Tibial nerve (tissue), 4 donors: ENCODE measurements at places on chromosomes 4 and X.

DNA sequence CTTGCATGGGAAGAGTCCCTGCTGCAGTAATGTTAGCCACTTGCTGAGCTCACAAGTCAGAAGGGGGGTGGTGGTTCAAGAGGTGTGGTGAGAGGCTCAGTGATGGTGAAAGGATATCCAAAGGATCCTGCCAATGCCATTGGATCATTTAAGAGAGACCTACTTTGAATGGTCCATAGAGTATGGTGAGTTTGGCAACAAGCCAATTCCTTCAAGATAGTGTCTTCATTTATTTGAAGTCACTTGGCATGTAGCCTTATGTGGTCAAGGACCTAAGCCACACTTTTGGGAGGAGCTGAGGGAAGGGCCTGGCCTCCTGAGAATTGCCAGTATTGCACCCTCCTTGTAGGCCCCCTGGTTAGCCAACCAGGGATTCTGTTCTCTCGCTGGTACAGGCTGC lies 87.9 kb downstream of the TSPAN7 start:
- H3K27ac ChIP-seq: no peak overlapping the region
- no peak for DNase-seq
- no peaks in the 10 kb centered on the region for H3K27me3 ChIP-seq
- no peaks in the 10 kb centered on the region for H3K4me1 ChIP-seq
- H3K4me3 ChIP-seq: no peak overlapping the region

DNA sequence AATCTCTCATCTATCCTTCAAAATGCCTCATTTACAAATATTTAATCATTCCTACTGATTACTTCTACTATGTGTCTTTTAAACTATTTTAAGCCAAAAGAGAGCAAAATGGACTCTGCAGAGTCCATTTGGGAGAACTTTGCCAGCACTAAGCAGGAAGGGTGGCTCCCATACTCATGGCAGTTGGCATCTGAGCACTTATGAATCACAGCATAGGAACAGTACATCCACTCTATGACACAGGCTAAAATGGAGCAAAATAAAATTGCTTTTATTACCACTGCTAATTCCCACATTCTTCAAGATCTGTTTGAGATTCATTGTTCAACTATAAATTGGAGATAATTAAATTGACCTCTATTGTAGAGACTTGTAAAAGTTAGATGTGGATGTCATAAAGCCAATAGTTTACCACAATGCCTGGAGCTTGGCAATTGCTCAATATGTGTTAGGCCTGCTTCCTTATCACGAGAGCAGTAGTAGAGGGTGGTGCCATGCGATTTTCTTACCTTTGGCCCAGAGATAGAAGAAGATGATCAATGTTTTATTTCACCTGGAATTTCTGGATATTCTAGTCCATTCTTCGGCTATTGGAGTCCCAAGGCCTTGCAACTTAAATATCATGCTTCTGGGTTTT lies 19.1 kb downstream of the HPGD start:
- no peak for DNase-seq
- H3K4me1 ChIP-seq: no peaks in the 10 kb centered on the region
- H3K4me3 ChIP-seq: no peak overlapping the region
- no peaks in the 10 kb centered on the region for H3K27me3 ChIP-seq

GRCh38 chr4:41179498-41180195 lies 34.7 kb downstream of the APBB2 start:
- peaks cover 4% of the 10 kb centered on the region for H3K36me3 ChIP-seq
- H3K27ac ChIP-seq: no peak overlapping the region
- no peak for DNase-seq

DNA sequence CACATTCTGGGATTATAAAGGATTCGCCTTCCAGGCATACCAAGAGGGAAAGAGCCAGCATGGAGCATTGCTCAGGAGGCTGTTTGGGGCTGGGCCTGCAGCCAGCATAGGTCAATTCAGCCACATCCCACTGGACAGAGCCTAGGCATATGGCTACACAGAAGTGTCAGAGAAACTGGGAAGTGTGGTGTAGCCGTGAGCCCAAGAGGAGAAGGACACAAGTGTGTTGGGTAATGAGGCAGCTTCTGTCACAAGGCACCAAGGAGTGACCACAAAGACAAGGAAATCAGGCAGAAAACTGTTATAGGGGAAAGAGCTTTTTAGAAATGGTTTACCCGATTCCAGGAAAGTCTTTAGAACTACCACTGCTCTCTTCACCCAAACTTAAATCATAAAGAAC lies 178.6 kb upstream of the TBL1X start:
- no peaks in the 10 kb centered on the region for H3K4me1 ChIP-seq
- H3K27ac ChIP-seq: no peak overlapping the region
- no peaks in the 10 kb centered on the region for H3K27me3 ChIP-seq

DNA sequence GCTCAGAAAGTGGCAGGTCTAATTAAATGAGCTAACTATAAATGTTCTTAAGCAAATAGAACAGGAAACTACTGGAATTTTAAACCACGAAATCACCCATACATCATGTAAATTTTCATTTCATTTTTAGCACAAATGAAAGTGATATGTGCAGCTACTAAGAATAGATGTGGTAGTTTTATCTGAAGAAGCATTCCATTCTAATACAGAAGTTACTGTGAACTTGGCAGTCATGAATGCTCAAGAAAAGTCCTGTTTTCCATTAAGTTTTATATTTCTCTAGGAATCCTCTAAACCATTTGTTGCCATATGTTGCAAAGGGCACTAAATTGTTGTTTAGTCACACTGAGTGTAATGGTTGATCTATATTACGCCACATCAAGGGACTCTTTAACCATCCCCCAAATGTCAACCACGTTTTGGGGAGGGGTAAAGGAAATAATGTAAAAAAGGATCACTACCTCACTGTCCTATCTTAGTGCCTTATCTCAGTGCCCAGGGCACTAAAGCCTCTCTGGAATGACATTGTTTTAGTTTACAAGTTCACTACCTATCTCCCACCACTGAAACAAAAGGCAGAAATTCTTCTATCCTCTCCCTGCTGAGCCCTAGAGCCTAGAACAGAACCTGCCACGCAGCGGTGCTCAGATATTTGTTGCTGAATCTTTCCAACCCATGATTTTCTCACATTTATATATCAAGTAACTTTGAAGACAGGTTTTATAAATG lies 118.0 kb downstream of the SHISA3 start:
- H3K27me3 ChIP-seq: no peaks in the 10 kb centered on the region
- H3K27ac ChIP-seq: no peak overlapping the region
- no peak for DNase-seq
- no peaks in the 10 kb centered on the region for H3K4me1 ChIP-seq

GRCh38 chr4:20666012-20666860 lies 34.0 kb upstream of the PACRGL start:
- DNase-seq: no peak
- no peak overlapping the region for H3K4me3 ChIP-seq
- H3K27me3 ChIP-seq: no peaks in the 10 kb centered on the region
- H3K27ac ChIP-seq: no peak overlapping the region
- H3K4me1 ChIP-seq: no peaks in the 10 kb centered on the region
- no peaks in the 10 kb centered on the region for H3K36me3 ChIP-seq

DNA sequence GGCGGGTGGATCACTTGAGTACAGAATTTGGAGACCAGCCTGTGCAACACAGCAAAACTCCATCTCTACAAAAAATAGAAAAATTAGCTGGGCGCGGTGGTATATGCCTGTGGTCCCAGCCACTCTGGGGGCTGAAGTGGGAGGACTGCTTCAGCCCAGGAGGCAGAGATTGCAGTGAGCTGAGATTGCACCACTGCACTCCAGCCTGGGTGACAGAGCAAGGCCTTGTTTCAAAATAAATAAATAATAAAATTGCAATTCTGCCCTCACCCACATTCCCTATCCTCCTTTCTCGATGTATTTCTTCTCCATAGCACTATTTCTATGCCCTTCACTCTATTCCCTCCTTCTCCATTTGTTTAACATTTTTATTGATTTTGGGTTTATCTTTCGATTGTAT lies 8.7 kb upstream of the SLAIN2 start:
- H3K36me3 ChIP-seq: no peaks in the 10 kb centered on the region
- H3K4me3 ChIP-seq: no peak overlapping the region
- peak overlapping the region; percentile 32 for H3K27ac ChIP-seq
- H3K27me3 ChIP-seq: no peaks in the 10 kb centered on the region
- no peak for DNase-seq

DNA sequence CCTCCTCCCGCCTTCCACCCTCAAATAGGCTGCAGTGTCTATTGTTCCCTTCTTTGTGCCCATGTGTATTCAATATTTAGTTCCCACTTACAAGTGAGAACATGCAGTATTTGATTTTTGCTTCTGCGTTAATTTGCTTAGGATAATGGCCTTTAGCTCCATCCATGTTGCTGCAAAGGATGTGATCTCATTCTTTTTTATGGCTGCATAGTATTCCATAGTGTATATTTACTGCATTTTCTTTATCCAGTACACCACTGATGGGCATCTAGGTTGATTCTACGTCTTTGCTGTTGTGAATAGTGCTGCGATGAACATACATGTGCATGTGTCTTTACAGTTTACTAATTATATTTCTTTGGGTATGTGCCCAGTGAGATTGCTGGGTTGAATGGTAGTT lies 51.6 kb upstream of the TMPRSS11B start:
- H3K27me3 ChIP-seq: no peaks in the 10 kb centered on the region
- no peak for DNase-seq
- no peaks in the 10 kb centered on the region for H3K4me1 ChIP-seq

DNA sequence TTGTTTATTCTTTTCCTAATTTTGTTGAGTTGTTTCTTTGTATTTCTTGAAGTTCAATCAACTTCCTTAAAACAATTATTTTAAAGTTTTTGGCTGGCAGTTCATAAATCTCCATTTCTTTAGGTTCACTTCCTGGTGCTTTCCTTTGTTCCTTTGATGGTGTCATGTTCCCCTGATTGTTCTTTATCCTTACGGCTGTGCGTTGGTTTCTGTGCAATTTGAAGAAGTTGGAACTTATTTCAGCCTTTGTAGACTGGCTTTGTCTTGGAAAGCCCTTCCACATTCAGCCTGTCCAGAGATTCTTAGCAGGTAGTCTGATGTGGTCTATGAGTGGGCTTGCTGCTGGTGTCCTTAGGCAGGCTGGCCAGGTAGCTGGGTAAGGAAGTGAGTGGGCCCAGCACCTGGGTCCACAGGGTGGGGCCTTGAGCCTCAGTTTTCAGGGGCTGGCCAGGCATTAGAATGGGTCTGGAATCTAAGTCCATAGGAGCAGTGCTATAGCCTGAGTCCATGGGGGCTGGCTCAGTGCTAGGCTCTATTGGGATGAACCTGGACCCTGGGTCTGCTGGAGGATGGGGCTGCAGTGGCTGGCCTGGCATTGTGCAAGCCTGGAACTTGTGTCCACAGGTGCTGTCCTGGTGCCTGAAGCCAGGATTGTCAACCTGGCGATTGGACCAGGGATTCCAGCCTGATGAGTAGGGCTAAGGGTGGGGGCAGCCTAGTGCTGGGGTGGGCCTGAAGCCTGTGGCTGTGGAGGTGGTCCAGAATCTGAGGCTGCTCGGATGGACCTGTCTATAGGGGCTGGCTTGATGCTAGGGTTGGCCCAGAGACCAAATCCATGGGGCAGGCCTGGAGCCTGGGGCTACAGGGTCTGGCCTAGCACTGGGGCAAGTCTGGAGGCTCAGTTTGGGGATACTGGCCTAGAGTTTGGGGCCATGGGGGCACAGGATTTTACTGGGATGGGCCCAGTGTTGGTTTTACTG lies 152.4 kb downstream of the STAG2 start:
- H3K36me3 ChIP-seq: no peaks in the 10 kb centered on the region
- no peak overlapping the region for H3K27ac ChIP-seq
- DNase-seq: no peak

DNA sequence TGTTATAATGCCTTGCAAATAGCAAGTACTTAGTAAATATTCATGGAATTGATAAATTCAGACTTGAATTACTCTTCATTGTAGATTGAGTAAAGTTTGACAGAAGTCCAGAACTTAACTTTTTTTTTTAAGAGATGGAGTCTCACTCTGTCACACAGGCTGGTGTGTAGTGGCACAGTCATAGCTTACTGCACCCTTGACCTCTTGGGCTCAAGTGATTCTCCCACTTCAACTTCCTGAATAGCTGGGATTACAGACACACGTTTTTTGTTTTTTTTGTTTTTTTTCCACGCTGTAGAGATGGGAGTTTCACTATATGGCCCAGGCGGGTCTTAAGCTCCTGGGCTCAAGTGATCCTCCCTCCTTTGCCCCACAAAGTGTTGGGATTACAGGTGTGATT lies 32.1 kb downstream of the UBE2K start:
- H3K4me3 ChIP-seq: no peak overlapping the region
- H3K36me3 ChIP-seq: no peaks in the 10 kb centered on the region
- H3K27me3 ChIP-seq: no peaks in the 10 kb centered on the region

GRCh38 chr4:99090481-99091215 lies 2.1 kb upstream of the ADH5 start:
- no peaks in the 10 kb centered on the region for H3K27me3 ChIP-seq
- H3K4me3 ChIP-seq: no peak overlapping the region

DNA sequence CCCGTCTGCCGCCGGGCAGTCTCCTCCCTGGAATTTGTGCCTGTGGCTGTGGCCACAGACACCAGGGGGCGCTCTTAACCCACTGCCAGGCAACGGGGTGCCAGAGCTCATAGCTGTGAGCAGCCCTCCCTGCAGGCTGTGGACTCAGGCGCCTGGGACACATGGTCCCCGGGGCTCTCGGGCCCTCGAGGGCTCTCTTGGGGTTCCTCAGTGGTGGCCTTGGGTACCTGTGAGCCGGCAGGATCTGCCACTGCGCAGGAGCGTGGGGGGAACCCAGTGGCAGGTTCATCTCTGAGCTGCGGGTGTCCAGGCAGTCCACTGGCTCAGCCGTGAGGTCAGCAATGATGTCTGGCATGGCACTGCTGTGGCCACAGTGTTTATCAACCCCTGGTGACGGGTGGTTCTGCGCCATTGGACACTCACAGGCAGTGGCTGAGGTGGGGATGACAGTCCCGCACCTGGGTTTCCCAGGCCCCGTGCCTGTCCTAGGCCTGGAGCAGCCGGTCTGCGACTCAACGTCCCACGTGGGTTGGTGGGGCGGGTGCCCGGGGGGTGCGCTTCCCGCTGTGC lies 37.2 kb downstream of the PCGF3 start:
- no peaks in the 10 kb centered on the region for H3K27me3 ChIP-seq
- peaks cover 69% of the 10 kb centered on the region for H3K36me3 ChIP-seq
- H3K27ac ChIP-seq: no peak overlapping the region
- no peaks in the 10 kb centered on the region for H3K4me1 ChIP-seq

DNA sequence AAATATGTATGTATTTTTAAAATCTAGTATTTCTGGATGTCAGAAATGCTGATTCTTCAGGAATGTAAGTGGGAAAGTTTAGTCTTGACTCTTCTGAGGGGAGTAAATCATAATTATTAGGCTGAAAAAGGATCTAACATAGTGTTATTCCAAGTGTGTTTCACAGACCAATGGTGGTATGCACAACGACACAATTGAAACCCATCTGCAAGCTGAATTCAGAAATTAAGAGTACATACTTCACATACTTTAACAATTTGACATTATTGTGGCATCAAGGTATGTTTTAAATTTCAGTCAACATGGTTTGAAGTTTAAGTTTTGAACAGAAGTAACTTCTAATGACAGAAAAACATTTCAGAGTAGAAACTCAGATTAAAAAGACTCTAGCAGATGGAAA lies 236.7 kb downstream of the SLC7A11 start:
- DNase-seq: no peak
- no peaks in the 10 kb centered on the region for H3K27me3 ChIP-seq
- no peaks in the 10 kb centered on the region for H3K4me1 ChIP-seq
- no peaks in the 10 kb centered on the region for H3K36me3 ChIP-seq
